Immature natural killer cell (primary cell): ENCODE measurements at places on chromosomes 12 and 14. TPM values are rescaled to one million over a fixed set of nuclear protein-coding genes. Genes with fewer than 3 reads are reported as not detected.

The ASIC1 gene
- polyA plus RNA-seq, result not detected

GRCh38 chr14:80202888-80203562 is 8.3 kb downstream of the DIO2 start:
- H3K27ac ChIP-seq, result no peak overlapping the region
- H3K4me1 ChIP-seq, result no peaks in the 10 kb centered on the region
- no peak for DNase-seq
- H3K36me3 ChIP-seq, result no peaks in the 10 kb centered on the region
- no peak overlapping the region for H3K4me3 ChIP-seq
- no peaks in the 10 kb centered on the region for H3K27me3 ChIP-seq

DNA sequence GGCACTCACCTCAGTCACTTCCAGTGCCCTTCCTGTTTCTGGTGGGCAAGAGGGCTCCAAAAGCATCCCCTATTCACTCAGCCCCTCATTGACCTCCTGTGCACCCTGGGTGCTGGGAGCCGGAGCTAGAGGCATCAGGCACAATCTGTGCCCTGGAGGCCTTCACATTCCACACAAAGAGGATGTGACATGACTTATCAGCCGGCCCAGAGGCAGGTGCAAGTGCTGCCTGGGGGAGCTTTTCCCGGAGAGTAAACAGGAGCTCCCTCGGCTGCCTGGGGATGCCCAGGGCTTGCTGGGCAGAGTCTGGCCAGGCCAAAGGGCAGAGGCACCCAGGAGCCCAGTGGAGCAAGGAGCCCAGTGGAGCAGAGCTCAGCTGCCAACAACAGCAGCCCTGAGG is 64.5 kb downstream of the BCL11B start:
- DNase-seq, result no peak
- H3K36me3 ChIP-seq, result no peaks in the 10 kb centered on the region
- H3K4me1 ChIP-seq, result peaks cover 98% of the 10 kb centered on the region
- no peak overlapping the region for H3K4me3 ChIP-seq
- H3K27me3 ChIP-seq, result no peaks in the 10 kb centered on the region

GRCh38 chr14:61140872-61141271 is 140.3 kb downstream of the TMEM30B start:
- no peaks in the 10 kb centered on the region for H3K4me1 ChIP-seq
- DNase-seq, result no peak

- H3K27ac ChIP-seq, result no peak overlapping the region
- H3K4me3 ChIP-seq, result no peak overlapping the region
- H3K36me3 ChIP-seq, result no peaks in the 10 kb centered on the region
- DNase-seq, result peak; percentile 21
These were observed 72.8 kb upstream of the ABCD2 start for GRCh38 chr12:39692258-39692853.
